ENCODE measurements at places on chromosomes 16 and 17.

GRCh38 chr16:51146256-51146924 lies 4.7 kb downstream of the SALL1 start:
- DNase-seq = peak; percentile 70

DNA sequence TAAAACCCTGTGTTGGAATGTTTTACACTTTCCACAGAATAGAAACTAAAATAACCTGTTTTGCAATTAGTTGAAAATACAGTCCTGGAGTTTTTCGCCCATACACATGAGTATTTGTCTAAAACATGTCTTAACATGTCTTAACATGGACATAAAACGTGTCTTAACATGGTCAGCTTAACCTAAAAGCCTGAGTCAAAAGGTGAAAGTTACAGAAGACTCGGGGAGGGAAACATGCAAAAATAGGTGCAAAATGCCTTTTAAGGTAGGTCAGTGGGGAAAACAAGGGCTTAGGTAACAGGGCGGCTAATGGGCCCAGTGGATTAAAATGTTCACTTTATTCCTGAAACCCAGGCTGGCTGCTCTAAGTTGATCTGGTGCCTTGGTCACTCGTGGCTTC lies 56.1 kb upstream of the RBL2 start:
- DNase-seq = no peak

DNA sequence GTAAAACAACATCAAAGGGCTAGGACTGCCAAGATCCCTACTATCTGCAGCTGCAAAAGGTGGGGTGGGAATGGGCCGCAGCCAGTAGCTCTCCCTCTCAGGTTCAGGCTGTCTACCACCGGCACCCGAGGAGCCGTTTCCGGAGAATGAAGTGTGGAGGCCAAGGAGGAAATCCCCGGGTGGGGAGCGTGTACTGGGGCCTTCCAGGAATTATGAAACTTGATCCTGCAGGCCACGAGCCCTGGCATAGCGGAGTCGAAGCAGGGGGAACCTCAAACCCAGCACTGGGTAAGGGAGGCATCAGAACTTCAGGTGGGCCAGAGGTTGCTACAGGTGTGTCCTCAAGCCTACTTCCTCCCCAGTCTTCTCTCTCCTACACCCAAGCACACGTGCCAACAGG lies 5.1 kb downstream of the INPP5K start:
- DNase-seq = no peak

DNA sequence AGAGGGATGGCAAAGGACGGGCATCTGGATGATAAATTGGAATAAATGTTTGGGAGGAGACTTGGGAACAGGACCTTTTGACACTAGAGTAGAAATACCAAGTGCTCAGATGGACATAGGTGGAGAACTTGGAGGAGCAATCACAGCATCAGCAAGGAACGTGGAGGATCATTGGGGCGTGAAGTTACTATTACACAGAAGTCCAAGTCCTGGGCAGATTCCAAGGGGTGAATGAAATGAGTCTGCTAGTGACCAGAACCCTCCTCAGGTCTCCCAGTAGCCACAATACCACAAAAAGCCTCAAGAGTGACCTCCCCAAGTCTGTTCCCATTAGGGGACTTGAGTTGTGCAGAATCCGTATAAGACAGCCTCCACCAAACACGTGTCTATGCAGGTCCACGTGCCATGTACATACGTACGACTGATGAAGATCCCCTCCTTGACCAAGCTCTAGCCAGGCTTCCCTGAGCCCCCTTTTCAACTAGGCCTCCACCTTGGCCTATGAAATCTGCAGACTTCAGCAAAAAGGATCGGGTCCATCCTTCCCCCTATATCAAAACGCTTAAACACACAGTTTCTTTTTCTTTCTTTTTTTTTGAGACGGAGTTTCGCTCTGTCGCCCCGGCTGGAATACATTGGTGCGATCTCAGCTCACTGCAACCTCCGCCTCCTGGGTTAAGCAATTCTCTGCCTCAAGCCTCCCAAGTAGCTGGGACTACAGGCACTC lies 2.2 kb downstream of the C17orf67 start:
- no peak for DNase-seq

DNA sequence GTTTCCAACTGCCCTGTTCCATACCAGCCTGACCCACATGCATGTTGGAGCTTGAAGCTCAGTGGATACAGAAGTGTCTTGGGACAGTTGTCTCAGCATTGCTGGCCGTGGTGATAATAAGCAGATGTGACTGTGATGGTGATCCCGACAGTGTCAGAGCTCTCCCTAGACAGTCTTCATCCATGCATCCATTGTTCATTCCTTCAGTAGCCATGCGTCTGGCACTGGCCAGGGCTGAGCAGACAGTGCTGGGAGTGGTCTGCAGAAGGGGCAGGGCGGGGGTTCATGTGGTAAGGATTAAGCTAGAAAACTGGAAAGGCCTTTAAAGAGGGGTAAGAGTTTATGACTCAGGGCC lies 68.1 kb downstream of the GNAO1 start:
- no peak for DNase-seq

GRCh38 chr17:73317513-73318426 lies 6.0 kb upstream of the CDC42EP4 start:
- no peak for DNase-seq

- no peak for DNase-seq
Observed at GRCh38 chr17:62388856-62389255, 8.5 kb downstream of the EFCAB3 start.

GRCh38 chr17:42536048-42536371 lies at the start of gene NAGLU:
TSS of gene NAGLU (plus strand) at chr17:42536241. CDS start at chr17:42536273, 32 bp downstream.
- DNase-seq = peak; percentile 91

DNA sequence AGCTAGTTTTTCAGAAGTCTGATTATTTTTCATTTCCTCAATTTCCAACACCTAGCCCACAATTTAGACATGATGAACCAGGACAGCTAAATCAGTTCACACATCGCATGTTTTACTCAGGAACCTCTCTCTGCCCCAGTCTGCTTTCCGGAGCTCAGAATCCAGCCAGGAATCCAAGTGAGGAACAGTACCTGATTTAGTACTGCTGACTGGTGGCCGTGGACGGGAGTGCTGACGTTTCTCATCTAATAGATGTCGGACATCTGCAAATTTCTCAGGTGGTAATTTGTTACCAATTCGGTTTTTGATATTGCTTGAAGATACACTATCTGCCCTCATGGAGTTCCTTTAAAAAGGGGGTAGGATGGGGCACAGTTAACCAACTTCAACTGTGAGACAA lies 14.9 kb upstream of the ITGAE start:
- no peak for DNase-seq

- no peak for DNase-seq
Observed at GRCh38 chr17:53090770-53091169, 732.0 kb upstream of the KIF2B start.

GRCh38 chr17:73952082-73952479 lies 251.4 kb upstream of the RPL38 start:
- DNase-seq = no peak

DNA sequence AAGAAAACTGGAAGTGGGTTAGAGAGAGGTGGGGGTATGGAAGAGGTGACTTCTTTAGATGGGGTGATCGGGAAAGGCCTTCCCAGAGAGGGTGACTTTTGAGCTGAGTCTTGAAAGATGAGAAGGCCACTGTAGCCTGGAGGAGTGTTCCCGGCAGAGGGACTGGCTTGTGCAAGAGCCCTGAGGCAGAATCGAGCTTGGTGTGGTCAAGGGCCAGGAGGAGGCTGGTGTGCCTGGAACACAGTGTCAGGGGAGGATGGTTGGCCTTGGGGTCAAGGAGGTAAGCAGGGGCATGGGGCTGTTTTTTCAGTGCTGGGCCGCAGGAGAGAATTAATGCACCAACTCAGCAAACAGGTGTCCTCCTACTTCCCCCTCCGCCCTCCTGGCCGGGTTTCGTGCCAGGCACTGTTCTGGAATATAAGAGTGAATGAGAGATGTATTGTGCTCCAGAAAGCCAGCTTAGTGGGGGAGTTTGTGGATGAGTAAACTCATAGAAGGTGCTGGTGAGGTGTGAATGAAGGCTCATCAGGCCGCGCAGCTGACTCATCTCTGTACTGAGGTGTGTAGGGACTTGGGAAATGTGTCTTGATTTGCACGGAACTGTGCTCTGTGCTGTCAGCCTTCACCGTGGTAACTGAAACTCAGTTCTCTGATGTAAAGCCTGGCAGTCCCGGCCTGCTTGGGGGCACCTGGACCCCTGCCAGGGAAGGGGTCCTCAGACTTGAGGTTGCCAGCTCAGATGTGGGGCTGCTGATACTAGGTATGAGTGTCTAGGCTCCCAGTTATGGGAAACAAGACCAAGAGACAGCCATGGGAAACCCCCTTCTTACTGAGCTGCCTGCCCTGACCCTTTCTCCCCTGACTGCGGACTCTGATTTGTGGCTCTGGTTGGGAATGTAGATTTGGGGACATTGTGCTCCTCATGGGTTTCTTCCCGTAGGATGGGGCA lies 15.3 kb downstream of the KSR1 start:
- peak; percentile 50 for DNase-seq

- no peak for DNase-seq
Observed at GRCh38 chr17:45251931-45252330, 10.0 kb downstream of the SPATA32 start.

GRCh38 chr16:16081141-16081540 lies 131.7 kb downstream of the ABCC1 start:
- no peak for DNase-seq

- no peak for DNase-seq
Observed at GRCh38 chr17:36198831-36199465, 2.4 kb upstream of the CCL3L1 start.

- no peak for DNase-seq
Observed at GRCh38 chr16:4765511-4766474, 1.2 kb downstream of the ZNF500 start.

DNA sequence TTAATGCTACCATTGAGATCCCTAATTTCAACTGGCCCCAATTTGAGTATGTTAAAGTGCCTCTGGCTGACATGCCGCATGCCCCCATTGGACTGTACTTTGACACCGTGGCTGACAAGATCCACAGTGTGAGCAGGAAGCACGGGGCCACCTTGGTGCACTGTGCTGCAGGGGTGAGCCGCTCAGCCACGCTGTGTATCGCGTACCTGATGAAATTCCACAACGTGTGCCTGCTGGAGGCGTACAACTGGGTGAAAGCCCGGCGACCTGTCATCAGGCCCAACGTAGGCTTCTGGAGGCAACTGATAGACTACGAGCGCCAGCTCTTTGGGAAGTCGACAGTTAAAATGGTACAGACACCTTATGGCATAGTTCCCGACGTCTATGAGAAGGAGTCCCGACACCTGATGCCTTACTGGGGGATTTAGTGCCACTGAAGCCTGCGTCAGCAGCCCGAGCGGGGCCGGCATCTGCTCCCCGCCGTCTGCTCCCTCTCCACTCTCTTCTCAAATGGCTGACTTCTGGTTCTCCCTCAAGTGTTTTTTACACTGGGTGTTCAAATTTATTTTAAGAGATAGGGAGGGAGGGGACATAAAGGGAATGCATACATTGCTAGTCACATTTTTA lies 22.9 kb downstream of the DUSP14 start:
- no peak for DNase-seq

- no peak for DNase-seq
Observed at GRCh38 chr16:89297156-89297874, 79.8 kb downstream of the ZNF778 start.

DNA sequence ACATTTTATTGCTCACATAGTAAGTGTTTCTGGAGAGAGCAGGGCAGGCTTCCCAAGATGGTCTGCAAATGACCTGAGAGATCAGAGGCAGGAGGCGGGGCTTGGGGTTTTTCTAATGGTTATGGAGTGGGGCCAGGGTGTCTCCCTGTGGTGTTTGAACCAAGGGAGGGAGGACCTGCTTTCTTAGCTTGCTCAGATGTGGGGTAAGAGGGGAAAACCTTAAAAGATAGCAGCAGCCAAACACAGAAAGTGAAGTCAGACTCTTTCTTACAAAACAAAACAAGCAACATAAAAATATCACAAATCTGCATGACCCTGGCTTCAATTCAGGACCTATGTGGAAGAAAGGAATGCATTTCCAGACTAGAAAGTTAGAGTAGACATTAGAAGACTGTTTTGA lies 22.9 kb upstream of the DNAJA2 start:
- no peak for DNase-seq

GRCh38 chr17:19610311-19610710 lies 38.2 kb upstream of the ALDH3A2 start:
- DNase-seq = no peak

DNA sequence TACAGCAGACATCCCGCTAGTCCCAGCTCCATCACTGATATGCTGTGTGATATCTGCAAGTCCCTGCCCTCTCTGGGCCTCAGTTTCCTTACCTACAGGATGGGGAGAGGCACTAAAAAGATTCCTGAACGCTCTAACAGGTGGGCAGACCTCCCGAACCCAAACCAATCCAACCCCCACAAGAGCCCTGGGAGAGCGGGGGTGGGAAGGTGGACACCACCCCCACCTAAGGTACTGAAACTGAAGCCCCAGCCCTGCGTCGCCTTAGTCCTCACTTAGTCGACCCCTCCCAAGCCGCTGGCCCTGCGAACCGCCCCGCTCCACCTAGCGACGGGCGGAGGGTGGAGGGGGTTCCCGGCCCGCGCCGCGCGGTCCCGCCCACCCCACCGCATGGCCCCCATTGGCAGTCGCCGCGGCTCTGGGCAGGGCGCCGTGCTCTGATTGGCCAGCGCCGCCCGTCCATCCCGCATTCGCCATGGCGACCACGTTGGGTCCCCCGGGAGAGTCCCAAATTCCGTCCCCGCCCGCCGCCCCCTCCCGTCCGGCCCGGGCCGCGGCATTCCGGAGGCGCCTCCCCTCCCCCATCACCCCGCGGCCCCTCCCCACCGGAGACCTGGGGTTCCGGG lies 578 bp downstream of the CCDC102A start:
- peak; percentile 91 for DNase-seq

DNA sequence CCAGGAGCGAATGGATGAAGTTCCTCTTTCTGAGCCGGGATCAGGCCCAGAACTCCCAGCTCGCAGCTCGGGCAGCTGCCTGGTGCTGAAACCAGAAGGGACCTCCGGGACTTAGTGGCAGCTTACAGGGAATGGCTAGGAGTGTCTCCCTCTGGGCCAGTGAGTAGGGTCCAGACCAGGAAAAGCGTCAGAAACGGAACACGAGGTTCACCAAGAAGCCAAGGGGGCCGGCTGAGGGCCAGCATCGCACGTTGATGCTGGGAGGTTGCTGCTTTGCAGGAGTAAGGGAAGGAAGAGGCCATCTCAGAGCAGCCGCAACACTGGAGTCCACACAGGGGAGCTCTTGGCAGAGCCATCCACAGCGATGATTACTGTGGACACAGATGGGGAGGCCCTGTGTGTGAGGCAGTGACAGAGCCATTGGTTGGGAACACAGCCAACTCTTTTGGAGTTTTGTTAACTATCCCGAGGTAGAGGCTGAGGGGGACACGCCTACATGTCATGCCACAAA lies 74.0 kb upstream of the CREBBP start:
- peak; percentile 76 for DNase-seq

- no peak for DNase-seq
Observed at GRCh38 chr17:6099492-6099891, 29.3 kb downstream of the WSCD1 start.

DNA sequence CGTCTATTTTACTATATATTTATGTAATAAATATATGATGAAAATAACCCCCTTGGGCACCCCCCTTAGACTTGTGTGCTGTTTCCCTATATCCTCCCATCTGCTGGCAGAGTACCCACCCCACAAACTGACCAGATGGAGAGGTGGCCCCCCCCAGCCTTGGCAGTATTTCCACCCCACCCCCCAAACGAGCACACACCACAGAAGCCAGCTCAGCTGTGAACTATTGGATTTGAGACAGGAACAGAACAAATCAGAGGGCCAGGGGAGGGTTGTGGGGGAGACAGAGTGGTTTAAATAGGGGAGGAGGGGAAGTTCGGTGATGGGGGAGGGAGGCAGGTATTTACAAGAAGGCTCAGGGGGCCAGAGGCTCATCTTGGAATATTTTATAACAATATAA lies 7.8 kb downstream of the NR1D1 start:
- DNase-seq = no peak
